ENCODE measurements at places on chromosomes 3 and 15.

GRCh38 chr15:67230504-67230903, 24.0 kb downstream of the AAGAB start:
- DNase-seq: no peak

DNA sequence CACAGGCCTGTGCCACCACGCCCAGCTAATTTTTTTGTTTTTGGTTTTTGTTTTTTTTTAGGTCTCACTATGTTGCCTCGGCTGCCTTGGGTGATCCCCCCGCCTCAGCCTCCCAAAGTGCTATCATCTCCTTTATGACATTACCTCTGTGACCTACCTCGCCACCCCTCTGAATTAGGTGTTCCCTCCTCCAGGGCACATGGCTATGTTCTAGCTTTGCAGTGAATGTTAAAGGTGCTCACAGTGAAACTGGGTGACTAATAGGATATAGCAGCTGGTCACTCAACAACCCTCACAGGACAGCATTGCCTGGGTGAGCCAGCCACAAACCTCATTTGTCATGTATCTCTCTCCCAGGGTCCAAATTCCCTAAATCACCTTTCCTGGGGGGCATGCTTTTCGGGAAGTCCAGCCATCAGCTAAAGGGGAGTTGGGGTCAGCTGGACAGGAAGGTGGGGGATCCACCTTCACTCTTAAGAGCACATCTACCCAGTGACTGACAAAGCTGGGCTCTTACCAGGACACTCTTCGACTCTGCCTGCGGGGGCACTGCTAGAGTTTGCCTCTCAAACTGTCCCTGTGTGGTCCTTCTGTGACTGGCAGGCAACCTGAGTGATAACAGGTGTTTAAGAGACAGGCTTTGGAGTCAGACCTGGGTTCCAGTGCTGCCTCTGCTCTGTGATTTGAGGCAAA, 1.6 kb upstream of the TTLL3 start:
- DNase-seq: no peak

DNA sequence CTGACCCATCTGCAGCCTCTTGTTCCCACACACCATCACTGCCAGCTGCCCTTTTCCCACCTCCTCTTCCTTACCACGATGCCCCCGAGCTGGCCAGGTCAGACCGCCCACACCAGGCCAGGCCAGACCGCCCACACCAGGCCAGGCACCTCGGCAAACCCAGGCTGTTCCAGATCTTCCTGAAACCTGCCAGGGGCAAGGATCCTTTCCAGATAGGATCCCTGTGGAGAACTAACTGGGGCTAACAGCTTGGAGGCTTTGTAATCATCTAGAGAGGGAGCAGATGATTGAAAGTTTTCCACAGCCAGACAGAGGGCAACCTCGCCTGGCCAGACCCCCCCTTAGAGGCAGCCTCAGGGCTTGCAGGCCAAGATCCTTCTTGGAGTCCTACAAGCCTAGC, 287.3 kb upstream of the TLE3 start:
- no peak for DNase-seq

- DNase-seq: no peak
These were observed 226.5 kb downstream of the XXYLT1 start for GRCh38 chr3:195044411-195044810.

DNA sequence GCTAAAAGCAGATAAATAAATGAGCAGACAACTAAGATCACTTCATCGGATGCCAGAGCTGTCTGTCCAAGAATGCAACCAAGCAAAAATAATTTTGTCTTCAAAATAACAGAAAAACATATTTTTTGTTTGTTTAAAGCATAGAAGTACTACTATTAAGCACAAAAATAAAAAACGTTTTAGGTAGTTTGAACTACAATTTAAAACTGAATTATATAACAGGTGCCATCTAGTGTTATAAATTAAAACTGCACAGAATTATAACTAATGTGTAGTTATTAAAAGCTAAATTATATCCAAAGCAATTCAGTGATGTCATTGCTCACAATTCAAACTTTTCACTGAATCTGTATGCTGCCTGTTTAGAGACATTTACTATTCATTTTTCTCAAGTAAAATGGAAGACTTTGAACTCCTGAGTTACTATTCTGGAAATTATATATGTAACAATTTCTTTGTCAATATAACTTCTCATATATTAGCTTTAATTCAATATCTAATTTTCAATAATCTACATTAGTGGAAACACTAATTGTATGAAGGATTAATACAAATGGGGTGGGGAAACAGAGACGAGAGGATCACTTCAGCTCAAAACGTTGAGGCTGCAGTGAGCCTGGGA, 29.5 kb downstream of the LINS1 start:
- no peak for DNase-seq

Measured in astrocyte (in vitro differentiated cells and primary cell).